CD4-positive, CD25-positive, alpha-beta regulatory T cell (primary cell): ENCODE measurements at places on chromosomes 5 and 9.

DNA sequence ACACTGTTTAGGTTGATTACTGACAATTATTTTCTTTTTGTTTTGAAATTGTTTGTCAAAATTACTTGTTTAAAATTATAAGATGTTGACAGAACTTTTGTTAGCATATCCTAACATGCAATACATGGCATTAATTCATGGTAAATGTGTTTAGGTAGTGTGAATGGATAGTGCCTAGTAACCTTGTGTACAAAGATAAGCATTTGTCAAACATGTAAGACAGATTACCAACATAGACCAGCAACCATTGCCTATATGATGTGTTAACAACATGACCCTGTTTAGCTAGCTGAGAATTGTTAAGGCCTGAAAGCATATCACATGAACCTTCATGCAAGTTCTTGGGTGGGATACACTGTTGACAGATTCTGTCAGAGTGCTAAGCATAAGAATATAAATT lies 13.4 kb downstream of the MAN2A1 start:
- no peak for DNase-seq

- DNase-seq = peak; percentile 47
These were observed 11.6 kb upstream of the RAB14 start for GRCh38 chr9:121213136-121213806.

DNA sequence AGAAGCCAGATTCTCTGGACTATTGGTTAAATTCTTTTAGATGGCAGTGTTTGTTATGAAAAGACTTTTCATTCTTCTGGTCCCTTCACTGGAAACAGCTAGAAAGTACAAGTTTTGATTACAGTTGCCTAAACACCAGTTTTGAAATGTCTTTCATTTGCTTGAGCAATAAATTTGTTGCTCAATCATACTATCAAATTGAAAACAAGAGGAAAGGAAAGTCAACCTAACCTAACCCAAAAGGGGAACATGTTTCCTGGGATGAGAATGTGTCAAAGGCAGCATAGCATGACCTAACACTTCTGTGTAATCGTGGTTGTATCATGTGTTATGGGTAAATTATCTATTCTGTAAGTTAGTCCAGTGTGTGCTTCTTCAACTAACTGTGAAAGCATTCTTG lies 213.2 kb downstream of the TMC1 start:
- DNase-seq = no peak

DNA sequence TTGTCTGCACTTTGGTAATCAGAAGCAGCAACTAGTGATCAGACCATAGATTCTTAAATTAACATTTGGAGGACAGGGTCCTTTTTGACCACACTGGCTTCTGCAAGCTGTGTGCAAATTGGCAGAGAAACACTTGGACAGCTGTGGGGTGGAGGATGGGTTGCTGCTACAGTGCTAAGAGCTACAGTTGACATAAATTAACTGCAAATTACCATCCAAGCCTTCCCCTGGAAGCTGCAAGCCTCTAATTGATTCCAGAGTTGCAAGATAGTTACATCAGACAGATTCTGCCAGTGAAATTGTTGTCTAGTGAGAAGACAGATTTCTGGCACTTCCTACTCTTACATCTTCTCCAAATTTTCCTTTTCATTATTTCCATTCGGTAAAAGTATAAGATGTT lies 517.7 kb downstream of the DIRAS2 start:
- no peak for DNase-seq

GRCh38 chr5:174575043-174575442 lies 149.3 kb upstream of the MSX2 start:
- DNase-seq = no peak

GRCh38 chr9:91180240-91180929 lies 181.3 kb downstream of the AUH start:
- no peak for DNase-seq

DNA sequence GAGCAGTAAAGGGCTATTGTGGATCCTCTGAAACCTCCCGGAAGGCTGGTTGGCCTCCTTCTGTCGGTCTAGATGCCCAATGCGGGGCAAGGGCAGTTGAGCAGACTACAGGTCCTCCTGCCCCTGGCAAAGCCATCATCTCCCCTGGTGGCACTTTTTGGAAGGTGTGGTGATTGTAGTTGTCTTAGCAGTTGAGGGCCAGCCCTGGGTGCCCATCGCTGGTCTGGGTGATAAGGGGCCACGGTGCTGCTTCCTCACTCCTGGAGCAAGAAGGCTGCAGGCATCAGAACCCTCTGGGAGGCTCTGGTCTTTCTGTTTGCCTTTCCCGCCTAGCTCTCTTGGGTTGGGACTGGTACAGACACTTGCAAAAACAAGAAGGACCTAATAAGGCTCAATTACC lies 63.8 kb downstream of the CYSTM1 start:
- no peak for DNase-seq

GRCh38 chr9:27634879-27635278 lies 61.6 kb upstream of the C9orf72 start:
- no peak for DNase-seq

DNA sequence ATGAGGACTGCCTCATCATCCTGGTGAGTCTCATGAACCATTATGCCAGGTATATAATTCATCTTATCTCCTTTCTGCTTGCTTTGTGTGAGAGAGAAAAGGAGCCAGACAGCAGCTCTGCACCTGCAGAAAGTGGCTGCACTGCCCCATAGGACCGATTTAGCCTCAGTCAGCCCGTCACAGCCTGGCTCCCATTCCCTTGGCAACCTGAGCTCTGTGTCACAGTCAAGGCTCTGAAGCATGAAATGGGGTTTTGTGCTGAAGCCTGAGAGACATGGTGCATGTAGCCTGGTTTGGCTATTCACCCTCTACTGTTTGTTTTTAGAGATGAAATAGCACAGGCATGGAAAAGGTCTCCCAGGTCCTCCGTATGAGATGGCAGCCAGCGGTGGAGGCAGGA lies 198.3 kb downstream of the KCTD16 start:
- no peak for DNase-seq
